GM19239 (cell line): ENCODE measurements at places on chromosomes 11 and 22.

- no peak for DNase-seq
Observed at GRCh38 chr11:128604723-128605122, 17.4 kb upstream of the ETS1 start.

GRCh38 chr11:26618441-26618840, 46.4 kb upstream of the MUC15 start:
- no peak for DNase-seq

DNA sequence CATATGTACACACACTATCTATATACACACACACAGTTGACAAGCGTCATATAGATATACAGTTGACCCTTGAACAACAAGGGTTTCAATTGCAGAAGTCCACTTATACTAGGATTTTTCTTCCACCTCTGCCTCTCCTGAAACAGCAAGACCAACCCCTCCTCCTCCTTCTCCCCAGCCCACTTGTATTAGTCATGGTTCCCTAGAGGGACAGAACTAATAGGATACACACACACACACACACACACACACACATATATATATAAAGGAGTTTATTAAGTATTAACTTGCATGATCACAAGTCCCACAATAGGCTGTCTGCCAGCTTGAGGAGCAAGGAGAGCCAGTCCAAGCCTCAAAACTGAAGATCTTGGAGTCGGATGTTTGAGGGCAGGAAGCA, 92.9 kb downstream of the DHCR7 start:
- no peak for DNase-seq

- DNase-seq = no peak
Observed at GRCh38 chr22:30381264-30381663, 5.9 kb downstream of the RNF215 start.

GRCh38 chr22:26593763-26594162, 3.8 kb upstream of the TPST2 start:
- no peak for DNase-seq

DNA sequence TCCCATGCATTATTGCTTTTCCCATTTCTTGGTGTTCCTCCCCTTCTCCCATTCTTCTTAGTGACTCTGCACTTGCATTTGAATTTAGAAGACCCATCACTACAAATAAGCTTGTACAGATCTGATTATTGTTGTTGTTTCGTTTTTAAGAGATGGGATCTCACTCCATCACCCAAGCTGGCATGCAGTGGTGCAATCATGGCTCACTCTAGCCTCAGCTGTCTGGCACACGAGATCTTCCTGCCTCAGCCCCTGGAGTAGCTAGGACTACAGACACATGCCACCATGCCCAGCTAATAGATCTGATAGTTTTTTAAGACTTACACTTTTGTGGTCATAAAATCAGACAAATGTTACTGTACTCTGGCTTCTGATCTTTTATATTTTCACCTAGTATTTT, 252.1 kb downstream of the DDX10 start:
- DNase-seq = no peak

DNA sequence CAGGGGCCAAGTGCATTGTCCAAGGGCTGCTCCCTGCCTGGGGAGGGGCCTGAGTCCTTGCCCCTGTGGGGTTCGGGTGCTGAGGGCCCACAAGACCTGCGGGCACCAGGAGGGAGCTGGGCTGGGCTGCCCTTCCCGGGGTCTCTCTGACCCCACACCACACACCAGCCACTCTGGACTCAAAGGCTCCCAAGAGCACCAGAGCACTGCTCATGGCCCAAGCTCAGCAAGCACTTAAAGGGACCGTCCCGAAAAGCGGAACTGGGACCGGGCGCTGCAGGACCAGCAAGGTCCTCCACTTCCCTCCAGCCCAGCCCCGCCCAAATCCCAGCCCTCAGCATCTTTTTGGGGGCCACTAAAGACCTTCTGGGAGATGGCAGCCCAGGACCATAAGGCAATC, 5.3 kb downstream of the LSP1 start:
- DNase-seq = no peak

- no peak for DNase-seq
Observed at GRCh38 chr11:119093942-119094815, 7.5 kb downstream of the DPAGT1 start.

GRCh38 chr11:3056296-3057068, 741 bp downstream of the CARS1 start:
- DNase-seq = no peak

GRCh38 chr11:91871791-91872190, 352.8 kb upstream of the FAT3 start:
- no peak for DNase-seq

DNA sequence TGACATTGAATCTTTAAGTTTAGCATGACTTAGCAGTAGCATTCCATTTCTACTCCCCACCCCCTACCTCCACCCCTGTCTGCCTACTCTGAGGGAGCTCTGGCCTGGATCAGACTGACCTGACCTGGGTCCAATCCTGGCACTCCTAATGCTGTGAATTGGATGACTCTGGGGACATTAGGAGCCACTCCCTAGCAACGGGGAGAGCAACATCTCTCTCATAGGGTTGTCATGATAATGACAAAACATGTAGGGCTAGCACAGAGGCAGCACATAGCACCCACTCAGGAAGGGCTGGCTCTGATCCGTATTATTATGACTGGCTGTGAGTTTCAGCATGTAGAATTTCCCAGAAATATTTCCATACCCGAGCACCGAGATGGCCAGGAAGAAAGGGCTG, 40.5 kb downstream of the CABIN1 start:
- no peak for DNase-seq

GRCh38 chr11:117189191-117189940, 9.8 kb upstream of the TAGLN start:
- no peak for DNase-seq

GRCh38 chr22:35582861-35583670, 34.1 kb downstream of the MB start:
- DNase-seq = peak; percentile 82

DNA sequence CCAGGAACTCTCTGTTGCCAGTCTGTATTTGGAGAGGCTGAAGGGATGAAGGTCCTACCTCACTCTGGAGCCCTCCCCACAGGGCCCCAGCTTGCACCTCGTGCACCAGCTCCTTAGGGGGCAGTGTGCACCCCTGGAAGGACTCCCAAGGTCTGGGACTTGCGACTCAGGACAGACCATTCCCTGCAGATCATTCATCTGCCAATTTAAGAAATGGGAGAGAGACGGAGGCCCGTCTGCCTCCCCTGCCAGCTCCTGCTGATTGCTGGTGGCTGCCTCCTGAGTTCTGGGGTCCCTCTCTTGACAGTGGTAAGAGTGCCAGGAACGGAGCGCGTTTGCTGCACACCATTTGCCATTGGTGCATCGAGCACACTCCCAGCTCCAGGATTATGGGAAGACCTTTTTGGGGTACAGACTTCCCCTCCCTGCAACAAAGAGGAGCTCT, 27.4 kb upstream of the MALAT1 start:
- no peak for DNase-seq

- DNase-seq = no peak
Observed at GRCh38 chr11:10022764-10023163, 271.3 kb downstream of the SBF2 start.

GRCh38 chr22:11253000-11253511, 4274.9 kb upstream of the OR11H1 start:
- no peak for DNase-seq

- DNase-seq = no peak
Observed at GRCh38 chr22:17884084-17884483, 109.8 kb upstream of the BID start.

GRCh38 chr22:47395481-47395880, 633.0 kb downstream of the TBC1D22A start:
- no peak for DNase-seq

- DNase-seq = no peak
Observed at GRCh38 chr11:67542971-67543370, 19.7 kb upstream of the CABP2 start.

- DNase-seq = no peak
Observed at GRCh38 chr11:117387992-117388755, 60.5 kb downstream of the CEP164 start.

GRCh38 chr11:113670149-113670830, 35.8 kb downstream of the TMPRSS5 start:
- no peak for DNase-seq

DNA sequence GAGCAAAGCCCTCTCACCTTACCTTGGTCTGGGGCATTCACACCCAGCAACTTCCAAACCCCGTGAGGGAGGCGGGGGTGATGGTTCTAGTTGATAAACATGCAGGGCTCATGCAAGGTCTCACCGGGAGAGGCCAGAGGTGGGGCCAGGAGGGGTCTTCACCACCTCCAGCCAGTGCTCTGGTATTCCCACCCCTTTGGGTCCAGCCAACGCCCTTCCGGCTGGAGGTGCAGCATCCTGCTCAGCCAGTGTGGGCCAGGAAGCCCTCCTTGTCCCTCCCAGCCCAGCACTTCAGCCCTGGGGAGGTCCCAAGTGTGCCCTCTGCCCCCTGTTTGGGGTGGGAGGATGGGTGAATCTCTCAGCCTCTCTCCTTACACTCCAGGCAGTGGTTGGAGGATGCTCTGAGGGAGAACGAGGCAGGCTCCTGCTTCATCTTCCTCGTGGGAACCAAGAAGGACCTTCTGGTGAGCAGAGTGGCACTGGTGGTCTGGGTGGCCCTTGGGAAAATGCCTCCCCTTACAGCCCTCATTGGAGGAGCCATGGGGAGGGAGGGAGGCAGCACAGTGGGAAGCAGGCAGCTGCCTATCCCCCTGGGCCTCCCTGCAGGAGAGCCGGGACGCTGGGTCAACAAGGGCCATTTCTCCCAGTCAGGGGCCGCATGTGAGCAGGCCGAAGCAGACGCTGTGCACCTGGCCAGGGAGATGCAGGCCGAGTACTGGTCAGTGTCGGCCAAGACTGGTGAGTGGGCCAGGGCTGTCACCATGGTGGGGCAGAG, 13.4 kb downstream of the RAB36 start:
- DNase-seq = no peak

GRCh38 chr11:35045236-35045820, 93.6 kb upstream of the CD44 start:
- DNase-seq = no peak

- DNase-seq = no peak
Observed at GRCh38 chr22:37501610-37502341, 15.6 kb upstream of the MFNG start.

DNA sequence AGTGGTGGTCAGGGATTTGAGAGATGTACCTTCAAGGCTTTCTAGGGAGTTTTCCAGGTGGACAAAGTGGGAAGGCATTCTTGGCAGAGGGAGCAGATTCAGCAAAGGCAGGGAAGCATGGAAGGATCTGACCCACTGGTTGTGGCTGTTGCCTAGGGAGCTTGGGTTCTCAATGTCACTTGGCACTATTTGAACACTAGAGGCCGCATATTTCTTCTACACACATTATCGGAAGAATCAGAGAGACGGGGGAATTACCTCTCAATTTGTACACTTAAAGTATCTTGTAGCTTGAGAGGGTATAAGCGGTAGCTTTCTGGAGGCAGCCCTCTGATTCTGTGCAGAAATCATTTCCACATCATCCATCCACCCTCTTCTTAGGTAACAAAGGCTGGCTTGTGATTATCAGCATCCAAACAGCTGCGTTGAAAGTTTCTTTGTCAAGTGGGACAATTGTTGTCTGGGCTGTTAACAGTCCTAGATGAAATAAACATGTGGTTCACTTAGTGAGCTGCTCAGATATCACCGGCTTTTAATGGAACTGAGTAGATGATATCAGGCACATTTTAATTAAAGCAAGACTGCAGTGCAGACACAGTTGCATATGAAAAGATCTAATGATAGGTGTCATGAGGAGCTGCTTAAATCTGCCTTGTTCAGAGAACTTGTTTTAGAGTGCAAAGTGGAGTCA, 2.6 kb downstream of the NELL1 start:
- no peak for DNase-seq

DNA sequence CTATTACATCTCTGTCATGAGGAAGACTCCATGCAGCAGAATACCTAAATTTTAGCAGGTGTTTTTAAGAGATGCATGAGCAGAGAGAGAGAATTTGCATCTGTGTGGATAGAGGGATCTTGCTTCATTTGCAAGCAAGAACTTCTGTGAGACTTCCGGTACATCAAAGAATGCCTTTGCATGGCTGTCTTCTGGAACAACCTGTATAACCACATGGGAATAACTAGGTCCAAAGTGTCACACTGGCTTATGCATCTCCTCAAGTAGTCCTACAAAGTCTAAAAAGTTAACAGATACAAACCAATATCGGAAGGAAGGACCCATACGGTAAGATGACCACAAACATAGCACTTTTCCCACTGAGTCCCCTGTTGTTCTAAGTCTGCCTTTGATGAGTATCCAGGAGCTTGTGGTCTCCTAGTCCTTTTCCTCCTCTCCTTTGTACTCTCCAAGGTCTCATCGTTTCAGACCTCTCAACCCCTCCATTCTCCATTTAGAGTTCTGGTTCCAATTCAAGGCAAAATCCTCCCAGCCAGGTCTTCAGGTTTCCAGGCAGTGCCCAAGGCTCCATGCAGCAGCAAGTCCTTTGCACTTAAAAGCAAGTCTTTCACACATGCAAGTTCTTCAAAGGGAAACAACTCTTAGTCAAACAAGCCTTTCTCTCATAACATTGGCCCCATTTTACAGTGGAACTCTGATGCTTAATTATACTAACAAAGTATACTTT, 581.7 kb upstream of the ARHGAP42 start:
- no peak for DNase-seq

- DNase-seq = no peak
Observed at GRCh38 chr11:89147229-89147628, 30.4 kb upstream of the TYR start.

GRCh38 chr11:10450462-10451425, 4.3 kb upstream of the AMPD3 start:
- peak; percentile 37 for DNase-seq
